COR-L47 (cell line): ENCODE measurements at places on chromosomes 2 and 18.

GRCh38 chr2:217749008-217749407, 253.8 kb downstream of the TNS1 start:
- DNase-seq: no peak

- DNase-seq: no peak
Observed at GRCh38 chr2:8098476-8099266, 583.2 kb upstream of the ID2 start.

DNA sequence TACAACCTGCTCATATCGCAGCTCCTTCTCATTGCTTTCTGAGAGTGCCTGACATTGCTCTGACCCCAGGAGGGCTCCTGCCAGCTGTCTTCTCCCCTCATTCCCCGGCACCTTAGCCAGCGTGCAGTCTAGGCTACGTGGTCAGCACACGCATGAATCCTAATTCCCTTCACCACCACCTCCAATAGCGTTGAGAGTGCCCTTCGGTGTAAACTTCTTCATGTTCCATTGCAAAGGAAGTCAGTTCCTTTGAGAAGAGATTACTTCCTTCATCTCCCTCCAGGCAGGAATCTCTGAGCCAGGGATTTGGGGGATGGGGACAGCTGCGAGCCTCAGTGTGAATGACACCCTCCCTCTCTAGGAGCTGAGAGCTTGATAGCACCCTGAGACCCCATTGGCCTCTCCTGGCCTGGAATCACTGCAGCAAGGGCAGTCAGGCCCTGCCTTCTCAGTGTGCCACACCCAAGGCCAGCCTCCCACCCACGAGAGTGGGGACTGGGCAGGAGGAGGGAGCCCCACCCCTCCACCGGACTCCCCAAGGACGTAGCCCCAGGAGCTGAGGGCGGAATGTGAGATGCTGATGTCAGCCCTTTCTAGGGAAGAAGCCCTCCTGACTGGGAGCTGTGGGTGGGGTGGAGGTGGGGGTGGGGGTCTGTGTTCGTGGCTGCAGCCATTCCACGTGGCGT, 53.4 kb downstream of the SLC66A2 start:
- no peak for DNase-seq

DNA sequence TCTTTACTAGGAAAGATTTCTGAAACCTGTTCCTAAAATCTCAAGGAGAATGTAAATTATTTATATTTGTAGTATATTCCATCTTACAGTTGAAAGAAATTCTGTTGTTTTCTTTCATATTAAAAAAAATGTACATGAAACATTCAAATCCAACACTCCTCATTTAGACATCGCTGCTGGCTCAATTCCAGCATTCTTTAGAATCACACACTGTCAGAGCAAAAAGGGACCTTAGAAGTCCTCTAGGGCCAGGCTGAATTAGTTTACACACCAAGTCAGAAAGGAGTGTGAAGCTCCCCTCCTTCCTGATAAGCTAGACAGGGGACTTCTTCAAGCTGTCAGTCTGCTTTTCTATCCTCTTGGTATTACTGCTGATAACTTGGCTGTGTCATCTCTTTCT, 158.6 kb upstream of the LTBP1 start:
- DNase-seq: no peak
